Activated naive CD8-positive, alpha-beta T cell treated with anti-CD3 and anti-CD28 coated beads, Interleukin-2, amount 10 ng/mL, durations not matched to agents 7 days and 5 days (primary cell): ENCODE measurements at places on chromosomes 4 and X. TPM values are rescaled to one million over a fixed set of nuclear protein-coding genes. Genes with fewer than 3 reads are reported as not detected.

GRCh38 chrX:67612231-67612630 is 68.4 kb downstream of the AR start:
- H3K4me1 ChIP-seq = no peaks in the 10 kb centered on the region
- no peak overlapping the region for H3K27ac ChIP-seq
- no peaks in the 10 kb centered on the region for H3K27me3 ChIP-seq
- H3K4me3 ChIP-seq = no peak overlapping the region
- DNase-seq = no peak

GRCh38 chr4:122252584-122252983 is 100.5 kb downstream of the BLTP1 start:
- H3K27ac ChIP-seq = no peak overlapping the region
- H3K4me1 ChIP-seq = no peaks in the 10 kb centered on the region
- no peak for DNase-seq

DNA sequence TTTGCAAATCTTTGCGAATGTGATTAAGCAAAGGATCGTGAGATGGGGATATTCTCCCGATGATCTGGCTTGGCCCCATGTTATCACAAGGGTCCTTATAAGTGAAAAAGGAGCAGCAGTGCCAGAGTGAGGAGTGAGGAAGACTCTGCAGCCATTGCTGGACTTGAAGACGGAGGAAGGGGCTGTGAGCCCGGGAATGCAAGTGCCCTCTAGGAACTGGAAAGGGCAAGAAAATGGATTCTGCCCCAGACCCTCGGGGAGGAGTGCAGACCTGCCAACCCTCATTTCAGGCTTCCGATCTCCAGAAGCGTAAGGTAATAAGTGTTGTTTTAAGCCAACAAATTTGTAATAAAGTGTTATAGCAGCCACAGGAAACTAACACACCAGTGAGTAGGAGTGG is 76.3 kb downstream of the EVC start:
- no peaks in the 10 kb centered on the region for H3K27me3 ChIP-seq
- no peak overlapping the region for H3K4me3 ChIP-seq
- no peaks in the 10 kb centered on the region for H3K36me3 ChIP-seq
- DNase-seq = no peak
- no peak overlapping the region for H3K27ac ChIP-seq

- no peak overlapping the region for H3K4me3 ChIP-seq
- DNase-seq = no peak
- no peak overlapping the region for H3K27ac ChIP-seq
- H3K27me3 ChIP-seq = no peaks in the 10 kb centered on the region
- peaks cover 21% of the 10 kb centered on the region for H3K36me3 ChIP-seq
These were observed 161.6 kb downstream of the SMIM20 start for GRCh38 chr4:26075583-26075982.

- no peaks in the 10 kb centered on the region for H3K36me3 ChIP-seq
- DNase-seq = no peak
- H3K4me3 ChIP-seq = no peak overlapping the region
- peaks cover 13% of the 10 kb centered on the region for H3K27me3 ChIP-seq
- no peak overlapping the region for H3K27ac ChIP-seq
- no peaks in the 10 kb centered on the region for H3K4me1 ChIP-seq
These were observed 100.6 kb downstream of the ADRA2C start for GRCh38 chr4:3866813-3867129.

DNA sequence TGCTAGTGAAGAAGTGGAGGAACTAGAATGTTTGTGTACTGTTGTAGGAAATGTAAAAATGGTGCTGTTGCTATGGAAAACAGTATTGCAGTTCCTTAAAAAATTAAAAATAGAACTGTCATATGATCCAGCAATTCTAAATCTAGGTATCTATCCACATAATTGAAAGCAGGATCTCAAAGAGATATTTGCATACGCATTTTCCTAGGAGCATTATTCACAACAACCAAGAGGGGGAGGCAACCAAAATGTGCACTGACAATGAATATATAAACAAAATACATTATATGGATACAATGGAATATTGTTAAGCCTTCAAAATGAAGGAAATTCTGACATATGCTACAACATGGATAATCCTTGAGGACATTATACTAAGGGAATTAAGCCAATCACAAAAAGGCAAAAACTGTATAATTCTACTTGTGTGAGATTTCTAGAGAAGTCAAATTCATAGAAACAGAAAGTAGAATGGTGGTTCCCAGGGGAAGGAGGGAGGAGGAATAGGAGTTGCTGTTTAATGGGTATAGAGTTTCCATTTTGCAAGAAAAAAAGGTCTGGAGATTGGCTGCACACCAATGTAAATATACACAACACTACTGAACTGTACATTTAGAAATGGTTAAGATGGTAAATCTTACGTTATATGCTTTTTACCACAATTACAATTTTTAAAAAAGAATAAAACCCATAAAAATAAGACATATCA is 35.6 kb upstream of the KCNE5 start:
- H3K36me3 ChIP-seq = peaks cover 37% of the 10 kb centered on the region
- H3K27me3 ChIP-seq = no peaks in the 10 kb centered on the region
- no peak overlapping the region for H3K27ac ChIP-seq
- no peak for DNase-seq
- no peak overlapping the region for H3K4me3 ChIP-seq
- no peaks in the 10 kb centered on the region for H3K4me1 ChIP-seq

DNA sequence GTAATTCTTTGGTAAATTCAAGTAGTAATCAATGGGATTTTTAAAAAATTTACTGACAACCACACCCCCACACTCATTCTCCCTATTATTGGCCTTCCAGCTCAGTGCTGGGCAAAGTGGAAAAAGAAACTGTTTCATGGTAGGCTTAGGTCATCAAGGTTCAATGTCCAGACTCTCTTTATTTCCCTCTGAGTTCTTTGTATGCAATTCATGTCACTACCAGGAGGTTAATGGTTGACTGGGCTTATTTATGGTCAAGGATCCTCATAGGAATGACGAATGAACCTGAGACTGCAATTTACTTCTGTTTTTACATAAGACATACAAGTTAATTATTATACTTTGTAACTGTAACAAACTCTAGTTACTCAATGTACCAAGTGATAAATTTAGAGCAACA is 403.2 kb downstream of the KLHL13 start:
- H3K36me3 ChIP-seq = no peaks in the 10 kb centered on the region
- H3K27ac ChIP-seq = no peak overlapping the region
- no peak for DNase-seq
- no peak overlapping the region for H3K4me3 ChIP-seq
- no peaks in the 10 kb centered on the region for H3K4me1 ChIP-seq

Gene IL2RG
- 389 TPM for total RNA-seq

DNA sequence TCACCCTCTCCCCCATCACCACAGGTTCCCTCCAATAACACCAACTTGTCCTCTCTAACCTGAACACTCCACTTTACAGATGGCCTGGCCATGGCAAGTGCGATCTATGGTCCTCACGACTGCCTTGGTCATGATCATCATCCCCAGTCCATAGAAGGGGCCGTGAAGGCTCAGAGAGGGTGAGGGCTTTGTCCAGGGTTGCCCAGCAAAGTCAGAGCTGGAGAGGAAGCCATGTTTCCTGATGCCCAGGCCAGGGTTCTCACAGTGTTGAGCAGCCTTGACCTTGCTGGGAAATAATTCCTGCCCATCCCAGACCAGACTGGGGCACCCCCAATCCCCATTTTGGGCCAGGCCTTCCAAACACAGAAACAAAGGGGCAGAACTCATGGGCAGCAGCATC is 42.9 kb upstream of the MAN2B2 start:
- H3K4me1 ChIP-seq = no peaks in the 10 kb centered on the region
- H3K27ac ChIP-seq = no peak overlapping the region
- no peak overlapping the region for H3K4me3 ChIP-seq
- DNase-seq = no peak
- no peaks in the 10 kb centered on the region for H3K27me3 ChIP-seq
- no peaks in the 10 kb centered on the region for H3K36me3 ChIP-seq

- no peak overlapping the region for H3K27ac ChIP-seq
- no peaks in the 10 kb centered on the region for H3K36me3 ChIP-seq
- DNase-seq = no peak
- no peaks in the 10 kb centered on the region for H3K27me3 ChIP-seq
These were observed 333.2 kb upstream of the ATOH1 start for GRCh38 chr4:93495346-93495745.

- DNase-seq = no peak
- no peaks in the 10 kb centered on the region for H3K27me3 ChIP-seq
- H3K27ac ChIP-seq = peak overlapping the region; percentile 80
These were observed 317 bp downstream of the CMC4 start for GRCh38 chrX:155070663-155070974.

DNA sequence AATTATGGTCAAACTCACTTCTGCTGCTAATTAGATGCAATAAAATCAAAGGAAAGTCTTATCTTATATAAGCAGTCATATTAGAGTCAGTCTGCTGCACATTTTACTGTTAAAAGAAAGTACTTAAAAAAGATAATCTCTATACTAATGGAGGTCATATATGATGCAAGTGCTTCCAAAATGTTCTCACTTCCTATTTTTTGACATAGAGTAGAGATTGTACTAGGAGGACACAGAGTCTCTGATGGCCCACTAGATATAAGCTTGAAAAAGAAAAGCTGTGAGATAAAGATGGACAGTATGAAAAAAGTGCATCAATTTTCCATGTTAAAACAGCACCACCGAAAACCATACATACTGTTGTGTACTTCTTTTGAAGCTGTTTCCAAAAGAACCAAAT is 196.9 kb downstream of the KLHL13 start:
- peaks cover 1% of the 10 kb centered on the region for H3K27me3 ChIP-seq
- no peaks in the 10 kb centered on the region for H3K4me1 ChIP-seq
- no peaks in the 10 kb centered on the region for H3K36me3 ChIP-seq

GRCh38 chr4:36164900-36165630 is 79.2 kb downstream of the ARAP2 start:
- H3K4me3 ChIP-seq = no peak overlapping the region
- H3K27me3 ChIP-seq = no peaks in the 10 kb centered on the region
- DNase-seq = no peak
- H3K36me3 ChIP-seq = peaks cover 33% of the 10 kb centered on the region
